D341Med (cell line): ENCODE measurements at places on chromosomes 4 and X.

- DNase-seq = no peak
Observed at GRCh38 chrX:50202539-50202938, 1.7 kb upstream of the AKAP4 start.

DNA sequence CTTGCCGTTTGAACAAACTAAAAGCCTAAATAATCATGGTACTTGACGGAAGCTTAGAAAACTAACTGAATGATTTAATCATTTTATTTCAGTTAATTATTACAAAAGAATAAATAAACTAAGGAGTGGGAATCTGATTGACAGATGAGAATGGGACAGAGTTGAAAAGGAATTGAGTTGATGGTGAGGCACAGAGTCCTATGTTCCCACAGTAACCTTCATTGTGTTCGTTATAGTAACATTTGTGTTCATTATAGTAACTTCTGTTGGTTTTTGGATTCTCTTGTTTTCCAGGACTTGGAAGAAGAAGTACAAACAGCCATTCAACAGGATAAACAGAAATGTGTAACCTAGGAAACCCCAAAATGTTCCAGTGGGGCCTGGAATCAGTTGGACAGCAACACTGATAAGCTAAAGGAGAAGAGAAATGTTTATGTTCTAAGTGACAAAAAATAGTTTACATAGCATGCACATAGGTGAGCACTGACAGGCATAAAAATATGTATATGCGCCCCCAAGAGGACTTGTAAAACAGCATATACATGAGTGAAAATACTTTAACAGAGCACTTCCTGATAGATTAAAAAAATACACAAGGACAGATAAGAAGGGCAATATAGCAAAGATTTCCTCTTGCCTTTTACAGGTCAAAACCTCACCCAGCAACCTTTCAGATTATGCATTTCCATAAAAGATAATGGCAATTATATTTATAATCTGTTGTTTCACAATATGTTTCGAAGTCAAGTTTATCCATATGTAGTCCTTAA lies 218.6 kb upstream of the HTR2C start:
- DNase-seq = no peak

GRCh38 chr4:62070291-62070852 lies 870.2 kb downstream of the ADGRL3 start:
- no peak for DNase-seq

GRCh38 chr4:108370291-108371141 lies 201.8 kb upstream of the LEF1 start:
- DNase-seq = no peak

GRCh38 chr4:146699910-146700309 lies 61.2 kb downstream of the POU4F2 start:
- DNase-seq = no peak

GRCh38 chrX:42290608-42291007 lies 367.3 kb upstream of the CASK start:
- peak; percentile 13 for DNase-seq

- no peak for DNase-seq
Observed at GRCh38 chr4:40466789-40467188, 131.7 kb downstream of the CHRNA9 start.

- DNase-seq = no peak
Observed at GRCh38 chr4:107058828-107059227, 22.7 kb upstream of the DKK2 start.

DNA sequence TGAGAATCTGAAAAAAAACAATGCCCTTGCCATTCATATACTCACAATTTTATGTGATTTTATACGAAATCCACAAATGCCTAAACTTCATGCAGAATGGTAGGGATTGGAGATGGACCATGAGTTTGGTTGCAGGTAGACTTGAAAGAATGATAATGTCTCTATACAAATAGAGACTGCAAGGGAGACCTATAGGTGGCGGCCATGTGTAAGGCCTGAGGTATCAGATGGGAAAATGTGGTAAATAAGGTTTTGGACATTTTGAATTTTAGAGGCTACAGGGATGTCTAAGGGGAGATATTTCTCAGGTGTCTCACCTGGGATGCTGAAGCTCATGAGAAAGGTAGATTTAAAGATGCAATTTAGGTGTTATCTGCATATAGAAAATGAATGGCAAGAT lies 78.0 kb downstream of the GABRB1 start:
- no peak for DNase-seq

- no peak for DNase-seq
Observed at GRCh38 chr4:182470215-182470614, 227.0 kb downstream of the TENM3 start.

- DNase-seq = no peak
Observed at GRCh38 chrX:95435198-95435597, 1249.4 kb upstream of the DIAPH2 start.

DNA sequence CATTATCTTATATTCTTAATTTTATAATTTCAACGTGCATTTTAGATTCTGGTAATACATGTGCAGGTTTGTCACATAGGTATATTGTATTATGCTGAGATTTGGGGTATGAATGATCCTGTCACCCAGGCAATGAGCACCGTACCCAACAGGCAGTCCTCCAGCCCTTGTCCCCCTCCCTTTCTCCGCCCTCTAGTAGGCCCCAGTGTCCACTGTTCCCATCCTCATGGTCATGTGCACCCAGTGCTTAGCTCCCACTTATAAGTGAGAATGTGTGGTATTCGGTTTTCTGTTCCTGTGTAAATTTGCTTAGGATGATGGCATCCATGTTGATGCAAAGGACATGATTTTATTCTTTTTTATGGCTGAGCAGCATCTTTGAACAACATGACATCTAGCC lies 70.6 kb downstream of the RNF150 start:
- no peak for DNase-seq

- DNase-seq = peak; percentile 65
Observed at GRCh38 chr4:186820391-186820891, 96.8 kb upstream of the FAT1 start.

DNA sequence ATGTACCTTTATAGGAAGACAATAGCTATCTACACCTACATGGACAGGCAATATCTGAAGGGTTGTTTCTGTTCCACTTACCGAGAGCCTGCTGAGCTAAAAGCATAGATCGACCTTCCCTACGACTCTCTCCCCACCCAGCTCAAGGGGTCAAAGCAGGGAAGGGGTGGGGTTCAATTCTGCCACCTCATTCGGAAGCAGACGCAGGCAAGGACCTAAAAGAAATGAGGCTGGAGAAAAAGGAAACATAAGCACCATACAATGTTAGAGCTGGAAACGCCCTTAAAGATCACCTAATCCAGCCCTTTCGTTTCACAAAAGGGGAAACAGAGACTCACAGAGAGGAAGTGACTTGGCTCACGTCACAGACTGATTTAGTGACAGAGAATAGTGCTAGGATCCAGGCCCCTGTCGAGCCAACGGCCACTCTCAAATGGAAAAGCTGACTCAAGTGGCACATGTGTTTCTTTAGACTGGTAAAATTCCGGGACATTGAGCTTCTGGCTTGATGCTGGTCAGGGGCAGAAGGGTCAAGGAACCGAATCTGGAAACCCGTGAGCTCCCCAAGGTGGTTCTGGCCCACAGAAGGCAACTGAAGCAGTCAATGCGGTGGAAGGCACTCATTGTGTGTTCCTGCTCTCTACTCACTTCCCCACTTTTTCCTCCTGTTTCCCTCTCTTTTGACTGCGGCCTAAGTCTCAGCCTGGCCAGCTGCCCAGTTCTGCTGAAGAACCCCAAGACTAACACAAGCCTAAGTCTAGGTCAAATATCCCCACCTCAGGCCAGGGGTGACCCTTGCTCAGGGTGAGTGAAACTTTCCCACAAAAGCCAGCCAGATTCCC lies 7.5 kb downstream of the SEPTIN6 start:
- DNase-seq = no peak

DNA sequence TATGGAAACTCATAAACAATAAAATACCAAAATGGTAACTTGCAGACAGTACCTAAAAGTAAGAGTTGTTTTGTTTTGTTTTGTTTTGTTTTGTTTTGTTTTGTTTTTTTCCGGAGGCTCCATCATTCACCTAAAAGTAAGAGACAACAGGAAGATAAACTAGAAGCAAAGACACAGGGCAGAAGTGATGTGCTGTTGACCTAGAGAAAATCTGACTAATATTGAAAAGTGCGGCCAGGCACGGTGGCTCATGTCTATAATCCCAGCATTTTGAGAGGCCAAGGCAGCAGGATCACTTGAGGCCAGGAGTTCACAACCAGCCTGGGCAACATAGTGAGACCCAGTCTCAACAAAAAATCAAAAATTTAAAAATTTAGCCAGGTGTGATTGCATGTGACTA lies 5.6 kb upstream of the CENPC start:
- DNase-seq = no peak

- no peak for DNase-seq
Observed at GRCh38 chrX:140508958-140509357, 4.1 kb upstream of the SOX3 start.

GRCh38 chr4:151991884-151992167 lies 231.0 kb upstream of the GATB start:
- no peak for DNase-seq

DNA sequence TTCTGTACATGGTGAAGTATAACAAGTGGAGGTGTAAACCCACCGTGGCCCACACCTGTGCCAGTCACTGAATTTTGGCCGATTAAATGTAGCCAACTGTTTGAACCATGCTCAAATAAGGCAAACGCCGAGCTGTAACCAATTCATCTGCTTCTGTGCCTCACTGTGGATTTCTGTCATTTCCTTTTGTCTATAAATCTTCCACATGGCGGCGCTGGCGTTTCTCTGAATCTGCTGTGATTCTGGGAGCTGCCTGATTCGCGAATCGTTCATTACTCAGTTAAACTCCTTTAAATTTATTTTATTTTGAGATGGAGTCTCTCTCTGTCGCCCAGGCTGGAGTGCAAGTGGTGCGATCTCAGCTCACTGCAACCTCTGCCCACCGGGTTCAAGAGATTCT lies 19.2 kb downstream of the SUPT20HL2 start:
- peak; percentile 30 for DNase-seq

- DNase-seq = no peak
Observed at GRCh38 chr4:20992002-20992401, 291.7 kb downstream of the PACRGL start.

DNA sequence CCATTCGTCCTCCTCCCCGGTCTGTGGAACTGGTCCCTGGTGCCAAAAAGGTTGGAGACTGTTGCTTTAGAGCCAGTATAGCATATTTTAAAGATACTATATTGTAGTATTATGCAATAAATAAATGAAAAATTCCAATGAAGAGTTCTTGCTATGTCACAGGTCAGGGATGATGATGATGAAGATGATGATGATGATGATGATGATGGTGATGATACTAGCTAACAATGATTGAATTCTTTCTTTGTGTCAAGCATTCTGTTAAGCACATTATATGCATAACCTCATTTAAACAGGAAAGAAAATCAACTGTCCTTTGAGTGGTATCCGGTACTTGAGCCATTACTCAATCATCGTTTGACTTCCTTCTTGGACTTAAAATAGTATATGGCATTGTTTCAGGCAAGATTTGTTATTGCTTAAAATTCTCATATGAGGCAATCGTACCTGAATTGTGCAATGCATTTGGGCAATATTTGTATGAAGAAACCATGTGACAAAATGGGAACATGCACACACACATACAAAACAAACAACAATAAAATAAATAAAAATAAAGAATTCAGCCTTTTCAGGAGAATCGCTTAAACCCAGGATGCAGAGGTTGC lies 22.8 kb upstream of the TLR2 start:
- DNase-seq = no peak

DNA sequence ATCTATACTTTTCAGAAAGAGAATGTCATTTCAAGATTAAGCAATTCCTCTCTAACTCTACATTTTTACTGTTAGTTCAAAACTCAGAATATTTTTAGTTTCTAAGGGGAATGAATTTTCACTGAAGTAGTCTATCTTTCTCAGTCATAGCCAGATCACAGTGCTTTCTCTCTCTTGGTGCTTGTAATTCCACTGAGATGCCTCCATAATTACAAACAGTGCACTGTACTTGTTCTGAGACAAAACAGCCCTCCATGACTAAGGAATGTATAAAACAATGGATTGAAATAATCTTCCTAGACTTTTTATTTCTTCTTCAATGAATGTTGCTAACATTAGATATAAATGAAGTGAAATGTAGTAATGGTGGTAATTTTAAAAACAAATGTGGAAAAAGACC lies 603.2 kb upstream of the FAM241A start:
- no peak for DNase-seq

DNA sequence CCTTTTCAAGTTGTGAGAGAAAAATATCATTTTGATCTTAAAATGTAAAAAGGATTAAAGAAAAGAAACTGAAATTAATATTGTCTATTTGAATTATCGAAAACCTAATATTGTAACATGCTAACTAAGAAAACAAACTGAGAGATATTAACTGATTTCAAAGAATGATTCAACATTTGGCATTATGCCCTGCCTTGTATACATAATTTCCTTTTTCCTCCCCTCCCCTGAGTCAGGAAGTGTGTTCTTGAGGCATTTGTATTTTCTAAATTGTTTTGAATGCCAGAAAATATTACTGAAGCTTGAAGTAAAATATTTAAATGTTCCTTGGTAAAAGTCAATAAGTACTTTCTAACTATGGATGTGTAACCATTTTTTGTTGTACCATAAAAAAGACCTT lies 49.4 kb downstream of the RPS6KA3 start:
- no peak for DNase-seq
